ENCODE measurements at places on chromosomes 6 and 20.

DNA sequence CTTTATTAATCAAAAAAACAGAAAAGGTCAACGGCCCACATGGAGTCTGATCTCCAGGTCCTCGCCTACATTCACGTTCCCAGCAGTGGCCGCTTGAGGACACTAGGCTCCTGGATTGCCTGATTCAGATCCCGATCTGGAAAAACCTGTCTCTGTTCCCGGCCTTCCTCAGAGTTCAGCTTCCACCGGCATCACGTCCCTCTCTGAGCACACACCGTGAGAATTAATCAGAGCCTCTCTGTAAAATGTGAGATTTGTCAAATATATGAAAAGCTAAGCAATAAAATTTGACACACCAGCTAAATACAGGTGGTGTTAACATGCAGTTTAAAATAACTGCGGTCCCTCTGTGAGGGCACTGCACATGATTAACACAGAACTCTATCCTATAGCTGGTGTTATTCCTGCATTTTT is 122.8 kb upstream of the COL21A1 start:
- DNase-seq = no peak

DNA sequence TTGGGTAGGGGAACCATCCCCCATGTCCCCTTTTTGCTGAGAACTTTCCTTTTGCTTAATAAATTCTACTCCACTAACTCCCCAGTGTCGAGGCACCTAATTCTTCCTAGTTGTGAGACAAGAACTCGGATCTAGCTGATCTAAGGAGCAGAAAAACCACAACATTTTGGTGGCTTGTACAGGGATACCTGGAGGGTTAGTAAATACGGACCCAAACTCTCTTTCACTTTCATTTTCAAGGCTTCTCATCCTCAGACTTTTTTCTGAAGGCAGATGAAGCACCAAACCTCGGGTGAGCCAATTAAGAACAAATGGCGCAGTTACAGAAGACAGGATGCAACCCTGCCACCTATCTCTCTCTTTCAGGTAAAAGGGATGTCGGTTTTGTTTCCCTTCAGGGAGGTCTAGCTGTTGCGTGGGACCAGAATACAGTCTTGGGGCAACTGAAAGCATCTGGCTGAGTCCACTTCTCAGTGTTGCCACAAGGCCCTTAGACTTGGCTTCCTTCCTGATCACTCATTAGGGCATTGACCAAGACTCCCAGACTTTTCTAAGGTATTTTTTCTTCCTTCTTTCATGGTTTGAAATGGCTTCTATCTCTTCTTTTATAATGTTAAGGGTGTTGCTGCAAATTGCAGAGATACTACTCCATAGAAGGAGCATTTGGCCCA is 11.1 kb upstream of the HTR1B start:
- no peak for DNase-seq

DNA sequence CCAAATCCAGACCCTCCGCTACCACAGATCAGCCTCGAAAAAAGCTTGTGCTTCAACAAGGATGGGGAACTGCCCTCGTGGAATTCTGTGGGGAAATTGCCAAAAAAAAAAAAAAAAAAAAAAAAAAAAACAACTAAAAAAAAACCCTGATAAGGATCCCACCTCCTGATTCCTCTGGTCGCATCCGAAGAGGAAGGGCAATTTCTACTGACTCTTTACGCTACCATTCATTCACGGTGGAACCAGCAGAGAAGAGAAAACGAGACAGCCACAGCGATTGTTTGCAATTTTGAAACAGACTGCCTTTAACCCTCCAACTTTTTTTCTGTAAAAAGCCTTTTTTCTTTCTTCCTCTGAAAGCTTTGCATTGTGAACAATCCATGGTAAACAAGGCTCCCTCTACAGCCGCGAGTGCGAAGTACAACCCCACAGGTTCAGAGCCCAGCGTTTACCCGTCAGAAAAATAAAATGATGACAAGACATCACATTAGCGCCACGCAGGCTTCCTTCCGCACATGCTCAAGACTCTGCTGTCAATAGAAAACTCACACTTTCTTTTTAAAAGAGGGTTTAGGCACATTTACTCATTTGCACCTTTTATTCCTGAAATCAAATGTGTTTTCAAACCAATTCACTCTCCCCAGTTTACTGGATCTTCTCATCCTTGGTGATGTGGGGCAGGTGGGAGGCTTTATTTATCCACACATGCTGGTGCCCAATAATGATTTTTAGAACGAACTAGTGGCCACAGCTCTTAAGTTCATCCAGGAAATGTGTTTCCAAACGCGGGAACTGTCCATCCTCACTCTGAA is 100.0 kb downstream of the NOL4L start:
- DNase-seq = peak; percentile 47

GRCh38 chr6:166251211-166251610 is 57.0 kb downstream of the PRR18 start:
- DNase-seq = no peak

DNA sequence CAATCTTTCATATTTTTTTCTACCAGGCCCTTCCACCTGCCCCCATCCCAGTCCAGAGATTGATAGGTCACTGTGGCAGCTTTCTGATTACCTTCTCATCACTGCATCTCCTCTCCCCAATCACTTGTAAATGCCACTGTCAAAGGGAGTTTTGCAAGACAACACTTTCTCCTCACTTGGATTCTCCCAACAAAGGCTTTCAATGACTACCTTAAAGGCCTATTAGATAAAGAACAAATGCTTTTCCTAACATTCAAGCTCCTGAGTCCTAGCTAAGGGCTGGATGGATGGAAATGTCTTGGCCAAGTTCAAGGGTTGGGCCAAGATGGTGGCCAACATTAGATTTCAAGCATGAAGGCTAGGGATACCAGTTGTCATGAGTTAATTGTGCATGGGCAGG is 55.3 kb downstream of the UNC5CL start:
- no peak for DNase-seq

- DNase-seq = no peak
These were observed 89.9 kb downstream of the CARMIL1 start for GRCh38 chr6:25369036-25369432.

- no peak for DNase-seq
These were observed 18.3 kb downstream of the ENPP3 start for GRCh38 chr6:131655387-131655786.

- no peak for DNase-seq
These were observed 187.3 kb downstream of the MBOAT1 start for GRCh38 chr6:20024978-20025377.

- no peak for DNase-seq
These were observed 15.6 kb upstream of the CD109 start for GRCh38 chr6:73680289-73680918.

- DNase-seq = no peak
These were observed 42.0 kb downstream of the EIF2S2 start for GRCh38 chr20:34070079-34070439.

- DNase-seq = no peak
These were observed 757.0 kb downstream of the PTPRT start for GRCh38 chr20:42432496-42433334.

- no peak for DNase-seq
These were observed 149.7 kb downstream of the PRL start for GRCh38 chr6:22146931-22147701.

GRCh38 chr6:48472091-48472490 is 361.1 kb upstream of the PTCHD4 start:
- DNase-seq = no peak

DNA sequence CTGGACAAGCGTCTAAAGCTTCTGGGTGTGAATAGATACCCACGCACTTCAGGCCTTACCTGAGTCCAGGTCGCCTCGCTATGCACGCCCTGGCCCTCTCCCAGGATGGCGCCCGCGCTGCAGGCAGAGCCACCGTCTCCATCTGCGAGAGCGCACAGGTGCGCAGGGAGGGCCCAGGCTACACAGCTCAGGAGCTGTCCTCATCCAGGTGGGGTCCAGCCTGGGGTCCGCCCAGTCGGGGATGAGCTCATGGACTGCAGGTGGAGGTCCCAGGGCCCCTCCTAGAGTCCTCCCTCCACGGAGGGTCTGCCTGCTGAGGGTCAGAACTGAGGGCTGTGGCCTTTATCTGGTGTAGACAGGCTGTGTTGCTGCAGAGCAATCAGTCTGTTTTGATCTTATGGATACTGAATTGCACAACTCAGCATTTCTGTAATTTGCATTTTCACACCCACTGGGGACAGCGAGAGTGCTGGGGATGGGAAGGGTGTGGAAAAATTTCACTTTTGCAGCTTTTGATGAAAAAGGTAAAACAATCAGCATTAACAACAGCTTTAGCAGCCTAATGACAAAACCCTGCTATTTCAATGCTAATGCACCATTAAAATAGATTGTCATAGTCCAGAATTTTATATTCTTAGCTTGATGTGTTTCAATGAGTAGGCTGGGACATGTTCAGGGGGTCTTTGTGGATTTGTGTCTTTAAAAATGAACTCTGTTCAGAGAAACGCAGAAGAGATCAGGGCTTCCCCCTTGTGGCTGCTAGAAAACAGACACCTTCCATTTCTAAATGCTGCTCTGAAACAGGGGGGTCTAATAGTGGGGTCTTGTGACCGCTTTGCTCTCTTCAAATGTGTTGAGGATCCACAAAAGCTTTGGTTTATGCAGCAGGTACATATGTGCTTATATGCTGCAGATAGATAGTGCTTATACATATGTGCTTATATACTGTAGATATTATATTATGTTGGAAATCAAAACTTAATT is 77.8 kb upstream of the PHACTR3 start:
- DNase-seq = no peak

DNA sequence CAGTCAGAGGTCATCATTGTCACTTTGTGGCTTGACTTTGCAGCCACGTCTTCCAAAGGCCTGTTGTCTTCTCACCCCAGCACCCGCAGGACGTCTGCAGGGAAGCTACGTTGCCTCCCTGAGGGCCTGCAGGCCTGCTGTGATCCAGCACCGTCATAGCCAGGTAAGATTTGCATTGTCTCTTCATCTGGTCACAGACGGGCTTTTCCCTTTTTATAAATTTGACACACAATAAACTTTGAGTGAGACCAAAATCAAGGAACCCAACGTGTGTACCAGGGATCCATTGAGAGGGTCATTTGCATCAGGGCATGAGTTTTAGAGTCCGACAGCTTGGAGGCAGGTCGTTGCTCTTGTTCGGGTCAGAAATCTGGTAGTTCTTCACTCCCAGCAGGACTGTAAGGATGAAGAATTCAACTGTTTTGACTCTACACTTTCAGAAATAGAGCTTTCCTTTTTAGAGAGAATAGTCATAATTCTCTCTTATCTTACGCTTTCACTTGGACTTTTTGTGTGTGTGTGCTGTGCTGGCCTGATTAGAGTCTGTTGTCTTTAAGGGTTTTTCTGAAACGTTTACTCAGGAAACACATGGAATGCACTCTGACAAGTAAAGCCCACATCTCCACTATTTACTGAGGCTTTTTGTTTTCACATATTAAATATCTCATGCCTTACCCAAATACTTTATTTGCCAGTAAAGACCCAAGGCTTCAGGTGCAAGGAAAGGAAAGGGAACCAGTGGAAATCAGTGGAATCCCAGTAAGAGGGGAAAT is 177.2 kb upstream of the TAB2 start:
- no peak for DNase-seq

- no peak for DNase-seq
These were observed 4.9 kb upstream of the IPCEF1 start for GRCh38 chr6:154361476-154361875.

- no peak for DNase-seq
These were observed 102.1 kb upstream of the PHACTR1 start for GRCh38 chr6:12614456-12614855.

DNA sequence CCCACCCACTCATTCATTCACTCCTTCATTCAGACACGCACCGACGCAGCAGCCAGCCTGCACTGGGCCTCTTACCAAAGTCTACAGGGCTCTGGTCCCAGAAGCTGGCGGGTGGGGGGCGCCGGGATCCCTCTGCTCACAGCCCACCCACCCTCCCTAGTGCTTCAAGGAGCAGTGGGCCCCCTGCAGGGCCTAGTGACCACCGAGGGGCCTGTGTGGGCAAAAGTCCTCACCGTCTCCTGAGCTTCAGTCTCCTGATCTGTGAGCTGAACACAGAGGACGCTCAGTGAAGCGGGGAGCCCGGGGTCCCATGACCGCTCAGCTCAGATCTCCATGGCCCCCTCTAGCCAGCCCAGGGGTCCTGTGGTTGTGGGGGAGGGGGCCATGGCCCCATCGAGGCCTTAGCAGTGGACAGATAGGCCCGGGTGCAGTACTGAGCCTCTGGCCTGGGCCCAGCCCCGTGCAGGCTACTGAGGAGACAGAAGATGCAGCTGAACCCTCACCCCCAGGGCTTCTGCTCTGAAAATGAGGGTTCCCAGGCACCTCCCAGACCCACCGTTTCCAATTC is 33.4 kb upstream of the MRGBP start:
- no peak for DNase-seq

GRCh38 chr6:131053546-131054240 is 9.4 kb downstream of the EPB41L2 start:
- DNase-seq = no peak

DNA sequence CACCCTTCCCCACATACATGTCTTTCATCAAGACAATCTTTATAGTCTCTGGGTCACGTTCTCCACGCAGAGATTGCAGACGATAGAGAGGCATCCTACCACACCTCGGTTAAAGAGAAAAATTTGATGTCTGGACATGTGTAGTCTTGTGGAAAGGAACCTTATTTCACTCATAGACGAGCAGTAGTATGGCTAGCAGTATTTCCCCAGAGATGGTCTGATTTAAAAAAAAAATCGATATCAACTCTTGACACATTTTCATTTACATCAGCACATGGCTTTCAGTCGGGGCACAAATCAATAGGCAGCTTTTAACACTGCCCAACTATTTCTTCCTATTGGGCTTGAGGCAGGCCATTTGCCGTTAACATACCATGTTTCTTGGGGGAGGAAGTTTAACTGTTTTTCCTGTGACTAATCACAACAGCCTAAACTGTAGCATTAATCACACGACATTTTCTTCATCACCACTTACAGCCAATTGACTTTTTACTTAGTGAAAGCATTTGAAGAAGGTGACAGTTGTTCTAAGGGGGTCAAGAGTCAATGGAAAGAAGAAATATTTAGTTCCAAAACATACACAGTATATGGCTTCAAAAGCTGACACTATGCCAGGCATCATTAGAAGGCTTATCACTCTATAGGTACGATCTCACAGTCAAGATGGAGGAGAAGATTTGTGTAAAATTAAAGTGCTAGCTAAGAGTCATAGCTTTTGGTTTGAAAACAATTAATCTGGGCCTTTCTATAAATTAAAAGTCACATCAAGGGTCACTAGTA is 129.5 kb upstream of the HDAC2 start:
- DNase-seq = no peak

DNA sequence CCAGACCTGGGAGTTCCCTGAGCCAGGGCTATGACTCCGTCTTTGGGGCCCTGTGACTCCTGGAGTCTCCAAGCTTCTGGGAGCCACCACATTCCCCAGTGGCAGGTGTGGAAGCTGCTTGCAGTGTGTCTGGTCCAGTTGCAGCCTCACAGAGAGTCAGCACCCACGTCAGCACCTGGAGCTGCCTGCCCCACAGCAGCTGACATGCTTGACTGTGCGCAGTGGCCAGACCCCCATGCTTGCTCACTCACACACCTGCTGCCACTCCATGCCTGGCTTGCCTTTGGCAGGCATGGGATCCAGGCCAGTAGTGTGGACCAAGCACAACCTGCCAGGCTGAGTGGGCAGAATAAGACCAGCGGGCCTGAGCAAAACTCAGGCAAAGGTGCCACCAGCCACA is 31.0 kb upstream of the ASIP start:
- no peak for DNase-seq
